ENCODE measurements at places on chromosomes 5 and 9. TPM values are rescaled to one million over a fixed set of nuclear protein-coding genes. Genes with fewer than 3 reads are reported as not detected.

The SPATA31E1 gene
- not detected for total RNA-seq

The FAM221B gene
- not detected for total RNA-seq

The AQP7 gene
- 3.7 TPM for total RNA-seq

The STPG3 gene
- total RNA-seq, result not detected

Measured in cardiac ventricle fibroblast (primary cell).